Activated T-cell treated with anti-CD3 and anti-CD28 coated beads for 1 hour (primary cell): ENCODE measurements at places on chromosomes 11 and 22.
A peak's percentile ranks its signal among the peaks of the same experiment; 100 is the strongest.

GRCh38 chr11:22467248-22467647 lies 129.1 kb downstream of the SLC17A6 start:
- no peak for DNase-seq

DNA sequence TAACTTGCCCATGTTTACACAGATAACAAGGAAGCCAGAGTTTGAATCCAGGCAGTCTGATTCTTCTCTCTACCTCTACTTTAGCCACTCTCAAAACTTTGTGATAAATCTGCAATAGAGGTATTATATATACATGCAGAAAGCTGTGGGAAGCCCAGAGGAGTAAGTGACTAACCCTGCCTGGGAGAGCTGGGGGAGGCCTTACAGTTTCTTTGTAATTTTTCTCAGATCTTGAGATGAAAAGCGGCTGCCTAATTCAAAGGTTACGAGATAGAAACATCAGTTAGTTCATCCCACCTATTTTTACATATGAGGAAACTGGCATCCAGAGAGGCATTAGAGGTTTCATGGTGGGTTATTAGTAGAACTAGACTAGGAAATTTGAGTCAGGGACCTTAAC lies 4.9 kb downstream of the STIM1 start:
- DNase-seq, result no peak

DNA sequence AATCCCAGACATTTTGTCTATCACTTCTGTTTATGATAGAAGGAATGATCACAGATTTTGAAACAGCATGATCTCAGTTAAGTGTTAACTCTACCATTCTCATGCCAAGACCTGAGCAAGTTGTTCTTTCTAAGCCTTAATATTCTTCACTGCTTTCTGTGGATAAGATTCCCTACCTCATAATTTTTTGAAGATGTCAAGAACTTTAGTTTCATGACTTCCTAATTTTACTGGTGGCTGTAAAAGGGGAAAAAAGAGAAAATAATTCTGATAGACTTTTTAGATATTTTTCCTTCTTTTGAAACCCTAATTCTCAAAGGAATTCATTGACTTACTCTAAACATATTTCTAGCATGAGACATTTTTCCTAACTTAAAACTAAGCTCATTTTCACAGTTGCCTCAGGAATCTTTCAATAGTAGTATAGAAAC lies 520.0 kb upstream of the LUZP2 start:
- DNase-seq, result no peak

DNA sequence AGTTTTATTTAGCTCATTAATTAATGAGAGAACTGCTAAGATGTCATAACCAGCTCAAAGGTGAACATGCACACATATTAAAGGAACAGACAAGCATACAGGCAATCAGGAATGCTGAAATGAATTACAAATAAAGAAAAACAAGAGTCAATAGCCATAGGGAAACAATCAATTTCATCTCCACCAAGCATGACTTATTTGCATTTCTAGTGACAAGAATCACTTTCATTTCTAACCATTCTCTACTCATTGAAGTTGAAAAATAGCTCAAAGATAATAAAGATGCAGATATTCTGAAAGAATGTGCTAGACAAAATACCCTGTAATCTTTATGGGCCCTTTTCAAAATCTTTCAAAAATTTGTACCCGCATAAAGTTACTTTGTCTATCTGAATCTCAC lies 23.2 kb downstream of the ISX start:
- no peak for DNase-seq

DNA sequence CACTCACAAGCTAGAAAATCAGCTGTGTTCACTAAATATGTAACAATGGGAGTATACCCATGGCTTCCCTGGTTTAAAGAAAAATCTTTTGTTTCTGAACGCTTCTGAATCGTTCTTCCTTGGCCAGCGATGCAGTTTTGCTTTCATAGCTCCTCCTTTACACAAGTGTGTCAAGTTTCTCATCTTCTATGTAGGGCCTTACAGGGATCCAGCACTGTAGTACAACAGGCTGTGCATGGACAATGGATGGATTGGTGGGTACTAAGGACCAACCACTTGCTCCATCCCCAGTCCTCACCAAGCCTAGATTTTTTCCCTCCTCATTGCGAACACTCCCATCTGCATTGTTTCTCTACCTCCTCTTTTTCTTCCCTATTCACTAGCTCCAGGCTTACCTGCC lies 24.3 kb upstream of the POU2AF2 start:
- DNase-seq, result no peak

DNA sequence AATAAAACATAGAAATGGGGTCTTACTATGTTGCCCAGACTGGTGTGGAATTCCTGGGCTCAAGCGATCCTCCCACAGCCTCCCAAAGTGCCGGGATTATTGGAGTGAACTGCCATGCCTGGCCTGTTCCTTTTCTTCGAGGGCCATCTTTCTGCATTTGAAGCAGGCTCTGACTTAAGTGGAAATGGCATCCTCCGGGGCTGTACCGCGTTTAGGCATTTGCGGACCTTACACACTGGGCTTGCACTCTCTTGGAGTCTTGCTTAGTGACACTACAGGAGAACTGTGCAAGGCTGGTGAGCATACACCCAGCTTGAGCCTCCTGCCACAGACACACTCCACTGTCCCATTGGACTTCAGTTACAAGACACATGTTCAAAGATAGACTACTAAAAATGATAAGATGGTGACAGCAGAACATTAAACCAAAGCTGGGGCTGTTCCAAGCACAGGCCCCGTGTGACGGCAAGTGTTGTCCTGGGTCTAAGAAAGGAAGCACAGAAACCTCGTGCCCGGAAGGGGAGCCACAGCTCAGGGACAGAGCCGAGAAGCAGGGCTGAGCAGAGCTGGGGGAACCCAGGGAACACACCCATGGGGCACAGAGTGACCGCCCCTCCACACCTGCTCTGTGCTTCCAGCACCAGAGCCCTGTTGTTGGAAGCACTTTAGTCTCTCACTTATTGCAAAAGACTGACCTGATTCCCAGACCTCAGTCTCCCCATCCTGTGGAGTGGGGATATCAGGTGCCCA lies 59.0 kb upstream of the SHANK2 start:
- no peak for DNase-seq

DNA sequence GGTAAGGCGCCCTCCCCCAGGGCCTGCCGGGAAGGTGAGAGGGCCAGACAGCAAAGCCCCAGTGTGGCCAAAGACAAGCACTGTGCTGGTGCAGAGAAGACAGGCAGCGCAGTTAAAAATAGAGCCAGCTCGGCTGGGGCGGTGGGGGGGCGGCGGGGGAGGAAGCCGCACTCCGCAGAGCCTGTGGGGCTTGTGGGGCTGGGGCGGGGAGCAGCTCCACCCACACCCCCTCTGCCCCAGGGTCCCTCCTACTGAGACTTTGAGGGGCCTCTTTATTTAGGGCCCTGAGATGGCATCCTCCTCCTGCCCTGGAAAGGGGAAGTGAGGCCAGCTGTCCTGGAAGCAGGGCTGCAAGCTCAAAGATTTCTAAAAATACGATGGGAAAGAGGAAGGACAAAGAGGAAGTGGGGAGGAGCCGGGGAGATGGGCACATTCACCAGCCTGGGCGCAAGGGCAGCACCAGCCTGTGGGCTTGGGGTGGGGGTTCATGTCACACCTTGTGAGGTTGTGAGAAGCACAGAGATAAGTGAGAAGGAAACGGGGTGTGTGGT lies 2.6 kb downstream of the CYTH4 start:
- peak; percentile 40 for DNase-seq

DNA sequence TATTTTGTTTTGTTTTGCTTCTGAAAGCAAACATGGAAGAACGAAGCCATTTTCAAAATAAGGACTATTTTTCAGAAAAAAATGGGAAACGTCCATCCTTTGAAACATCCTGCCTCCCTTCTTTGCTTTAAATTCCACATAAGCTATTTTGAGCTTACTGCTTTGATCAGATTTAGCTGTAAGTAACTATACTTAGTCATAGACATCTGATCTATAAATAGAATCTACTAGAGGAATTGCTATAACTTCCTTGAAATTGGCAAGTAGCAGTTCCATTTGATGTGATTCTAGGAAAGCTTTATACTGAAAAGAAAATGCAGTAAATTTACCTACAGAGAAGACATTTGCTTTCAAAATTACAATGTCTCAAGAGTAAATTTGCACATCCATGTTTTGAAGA lies 305.8 kb downstream of the TTC28 start:
- no peak for DNase-seq

DNA sequence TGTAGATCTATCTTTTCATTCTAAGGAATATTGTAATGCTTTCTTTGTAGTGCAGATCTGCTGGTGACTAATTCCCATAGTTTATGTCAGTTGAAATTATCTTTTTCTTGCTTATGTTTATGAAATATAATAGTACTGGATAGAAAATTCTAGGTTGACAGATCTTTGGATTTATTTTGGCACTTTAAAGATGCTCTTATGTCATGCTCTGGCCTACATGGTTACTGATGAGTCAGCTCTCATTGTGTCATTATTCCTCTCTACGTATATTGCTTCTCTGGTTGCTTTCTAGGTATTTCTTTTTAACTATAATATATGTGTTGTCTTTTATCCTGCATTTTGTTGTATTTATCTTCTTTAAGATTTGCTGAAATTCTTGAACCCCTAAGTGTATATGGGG lies 955.5 kb upstream of the CHORDC1 start:
- DNase-seq, result no peak

GRCh38 chr11:121711939-121712338 lies 259.2 kb upstream of the SORL1-AS1 start:
- no peak for DNase-seq

GRCh38 chr11:27754035-27755017 lies 54.1 kb upstream of the BDNF start:
- DNase-seq, result no peak

- DNase-seq, result no peak
Observed at GRCh38 chr22:24159650-24160049, 21.6 kb upstream of the SUSD2 start.

- DNase-seq, result no peak
Observed at GRCh38 chr22:30158744-30159500, 78.7 kb downstream of the HORMAD2 start.

GRCh38 chr11:47327025-47327424 lies 25.5 kb downstream of the MYBPC3 start:
- no peak for DNase-seq

GRCh38 chr22:46590334-46590733 lies 29.9 kb upstream of the GRAMD4 start:
- no peak for DNase-seq

DNA sequence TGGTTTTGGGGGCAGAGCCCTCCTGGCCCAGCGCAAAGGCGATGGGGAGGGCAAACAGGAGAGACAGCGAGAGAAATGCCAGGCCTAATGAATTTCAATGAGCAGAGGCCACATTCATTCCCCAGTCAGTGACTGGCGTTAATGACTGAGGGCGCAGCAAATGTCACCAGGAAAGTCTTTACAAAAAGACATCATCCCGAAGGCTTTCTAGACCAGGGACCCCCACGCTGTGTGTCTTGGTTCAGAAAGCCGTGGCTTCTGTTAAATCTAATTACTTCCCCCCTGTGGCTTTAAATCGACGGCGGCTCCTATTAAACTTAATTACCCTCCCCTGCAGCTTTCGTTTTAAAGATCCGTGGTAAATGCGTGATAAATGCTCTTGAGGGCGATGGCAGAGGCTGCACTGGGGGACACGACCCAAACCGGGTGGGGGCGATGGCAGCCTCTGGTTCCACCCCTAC lies 1.6 kb upstream of the FGF19 start:
- no peak for DNase-seq

DNA sequence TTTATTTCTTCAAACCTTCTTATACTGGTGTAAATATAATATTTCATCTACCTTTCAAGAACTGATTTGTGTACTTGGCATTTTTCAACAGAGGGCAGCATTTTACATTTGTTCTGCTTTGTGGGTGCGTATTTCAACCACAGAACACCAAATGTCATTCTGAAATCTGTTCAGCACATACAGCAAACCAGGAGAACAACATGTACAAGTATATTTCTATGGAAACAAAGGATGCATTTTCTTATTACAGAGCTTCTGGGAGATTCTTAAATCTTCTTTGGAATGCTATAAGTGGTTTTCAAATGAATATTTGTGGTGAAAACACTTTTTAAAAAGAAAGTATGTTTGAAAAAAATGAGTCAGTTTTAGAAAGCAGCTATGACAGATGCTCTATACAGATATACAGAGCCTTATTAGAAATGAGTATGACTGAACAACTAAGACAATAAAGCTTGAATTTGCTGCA lies 946.0 kb downstream of the FAM181B start:
- DNase-seq, result no peak

- no peak for DNase-seq
Observed at GRCh38 chr11:33657757-33658156, 42.9 kb downstream of the C11orf91 start.

DNA sequence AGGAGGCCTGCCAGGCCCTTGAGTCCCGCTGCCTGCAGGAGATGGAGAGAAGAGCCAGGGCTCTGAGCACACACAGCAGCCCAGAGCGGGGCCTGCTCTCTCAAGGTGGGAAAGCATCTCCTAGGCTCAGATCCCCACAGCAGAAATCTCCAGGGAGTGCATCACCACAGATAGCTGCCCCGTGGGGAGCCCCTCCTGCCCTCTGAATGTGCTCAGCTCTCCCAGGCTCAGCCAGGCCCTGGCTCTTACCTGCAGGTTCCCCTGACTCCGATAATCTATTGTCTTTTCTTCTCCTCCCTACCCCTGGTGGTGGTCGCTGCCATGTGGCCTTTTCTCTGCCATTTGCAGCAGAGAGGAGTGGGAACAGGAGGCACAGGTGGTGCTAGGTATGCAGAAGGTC lies 49.9 kb downstream of the BTG4 start:
- DNase-seq, result no peak

DNA sequence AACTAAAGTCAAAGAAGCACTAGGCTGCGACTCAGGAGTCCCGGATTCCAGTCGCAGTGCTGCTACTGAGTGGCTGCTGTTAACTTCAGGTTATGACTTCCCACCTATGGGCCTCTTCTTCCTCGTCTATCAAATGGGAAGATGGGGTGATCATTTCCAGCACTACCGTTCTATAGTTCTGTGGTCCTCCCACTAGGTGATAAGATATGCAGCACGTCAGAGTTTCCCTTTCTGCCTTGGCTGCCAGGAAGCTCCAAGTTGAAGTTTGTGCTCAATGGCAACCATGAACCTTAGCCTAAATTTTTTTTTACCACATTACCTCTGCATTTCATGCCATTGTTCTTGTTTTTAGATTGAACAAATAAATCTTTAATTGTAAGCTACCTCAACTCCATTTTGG lies 38.7 kb downstream of the ALX4 start:
- no peak for DNase-seq

- DNase-seq, result no peak
Observed at GRCh38 chr11:3030289-3031070, 26.7 kb downstream of the CARS1 start.

GRCh38 chr11:44771841-44772240 lies 45.1 kb downstream of the TSPAN18 start:
- no peak for DNase-seq
